Coronary artery (tissue), 2 donors: ENCODE measurements at places on chromosomes 4 and X.

- no peak for DNase-seq
Observed at GRCh38 chr4:32748498-32748897, 2028.3 kb downstream of the PCDH7 start.

DNA sequence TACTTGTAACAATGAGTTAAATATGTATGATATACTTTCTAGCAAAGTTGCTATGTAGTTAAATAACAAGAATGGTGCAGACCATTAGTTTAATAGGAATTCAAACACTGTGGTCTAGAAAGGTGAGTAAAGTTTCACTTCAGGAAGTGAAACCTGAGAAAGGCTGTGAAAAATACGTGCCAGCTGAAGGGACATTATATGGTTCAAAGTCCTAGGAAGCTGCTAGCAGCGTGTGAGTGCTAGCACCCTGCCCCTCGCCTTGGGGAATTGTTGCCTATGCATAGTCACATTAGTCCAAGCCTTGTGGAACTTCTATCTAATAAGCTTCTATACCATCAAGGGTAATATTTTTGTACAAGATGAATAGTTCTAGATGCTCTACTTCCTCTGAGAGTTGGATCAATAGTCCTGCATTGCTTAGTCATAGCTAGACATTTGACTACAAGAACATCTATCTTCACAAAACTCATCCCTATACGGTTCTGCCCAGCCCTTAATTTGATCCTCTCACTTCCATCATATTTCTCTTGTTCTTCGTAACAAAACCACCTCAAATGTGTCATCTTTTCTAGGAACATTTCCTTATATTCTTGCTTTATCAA lies 45.8 kb upstream of the ARSJ start:
- no peak for DNase-seq

DNA sequence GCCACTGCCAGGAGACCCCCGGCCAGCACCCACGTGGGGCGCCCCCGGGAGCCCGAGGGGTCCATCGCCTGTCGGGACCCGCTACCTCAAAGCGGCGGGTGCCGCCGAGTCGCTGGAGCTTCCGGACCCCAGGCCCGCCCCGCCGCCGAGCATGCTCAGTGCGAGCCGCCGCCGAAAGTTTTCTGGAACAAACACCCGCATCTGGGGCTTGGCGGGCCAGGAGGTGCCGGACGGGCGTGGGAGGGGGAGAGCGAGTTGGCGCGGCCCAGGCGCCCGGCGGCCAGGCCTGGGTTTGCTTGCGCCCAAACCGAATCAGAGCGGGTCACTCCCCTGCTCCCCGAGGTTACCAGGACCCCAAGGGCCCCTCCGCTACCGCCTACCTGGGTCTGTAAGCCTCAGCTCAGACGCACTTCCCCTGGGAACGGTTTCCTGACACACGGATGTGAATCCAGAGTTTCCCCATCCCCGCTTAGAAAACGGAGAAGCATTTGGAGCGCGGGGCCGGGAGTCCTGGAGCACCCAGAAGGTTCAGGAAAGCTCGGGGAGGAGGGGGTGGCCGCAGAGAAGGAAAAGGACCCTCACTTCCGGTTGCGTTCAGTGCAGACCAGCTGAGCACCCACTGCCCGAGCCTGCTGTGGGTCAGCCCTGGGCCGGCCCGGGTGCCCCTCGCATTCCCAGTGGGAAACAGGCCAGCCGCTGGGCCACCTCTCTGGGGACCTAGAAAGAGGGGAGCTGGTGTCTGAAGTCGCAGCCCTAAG lies at the start of gene EVC2:
Gene EVC2, minus strand, starts transcription at position 111 of the 758 bp plus-strand sequence. Its CDS starts 46 bp downstream, at position 65.
- peak; percentile 86 for DNase-seq

DNA sequence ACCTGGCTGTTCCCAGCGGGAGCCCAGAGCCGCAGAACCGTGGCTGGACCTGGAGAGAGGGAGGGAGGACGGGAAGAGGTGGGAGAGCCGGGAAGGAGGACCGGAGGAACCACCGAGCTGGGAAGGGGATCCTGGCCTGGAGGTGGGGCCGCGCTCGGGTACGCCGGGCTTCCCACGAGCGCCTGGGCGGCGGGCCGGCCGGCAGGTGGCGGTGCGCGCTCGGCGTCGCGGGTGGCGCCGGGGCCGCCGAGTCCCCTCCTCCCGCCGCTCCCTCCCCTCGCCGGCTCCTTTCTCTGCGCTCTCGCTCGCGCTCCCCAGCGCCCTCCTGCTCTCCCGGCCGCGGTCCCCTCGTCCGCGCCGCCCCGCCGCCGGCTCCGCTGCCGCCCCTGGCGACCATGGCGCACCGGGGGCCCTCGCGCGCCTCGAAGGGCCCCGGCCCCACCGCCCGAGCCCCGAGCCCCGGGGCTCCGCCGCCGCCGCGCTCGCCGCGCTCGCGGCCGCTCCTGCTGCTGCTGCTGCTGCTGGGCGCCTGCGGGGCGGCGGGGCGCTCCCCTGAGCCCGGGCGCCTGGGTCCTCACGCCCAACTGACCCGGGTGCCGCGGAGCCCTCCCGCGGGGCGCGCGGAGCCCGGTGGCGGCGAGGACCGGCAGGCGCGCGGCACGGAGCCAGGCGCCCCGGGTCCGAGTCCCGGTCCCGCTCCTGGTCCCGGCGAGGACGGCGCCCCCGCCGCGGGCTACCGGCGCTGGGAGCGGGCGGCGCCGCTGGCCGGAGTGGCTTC lies at the start of gene SORCS2:
Gene SORCS2, plus strand, starts transcription at position 287 of the 778 bp plus-strand sequence.
- DNase-seq = peak; percentile 72

- DNase-seq = no peak
Observed at GRCh38 chr4:114226968-114227760, 247.7 kb upstream of the ARSJ start.

GRCh38 chr4:141328560-141329173 lies 108.0 kb downstream of the ZNF330 start:
- no peak for DNase-seq

- no peak for DNase-seq
Observed at GRCh38 chr4:10762561-10762960, 78.0 kb upstream of the CLNK start.

DNA sequence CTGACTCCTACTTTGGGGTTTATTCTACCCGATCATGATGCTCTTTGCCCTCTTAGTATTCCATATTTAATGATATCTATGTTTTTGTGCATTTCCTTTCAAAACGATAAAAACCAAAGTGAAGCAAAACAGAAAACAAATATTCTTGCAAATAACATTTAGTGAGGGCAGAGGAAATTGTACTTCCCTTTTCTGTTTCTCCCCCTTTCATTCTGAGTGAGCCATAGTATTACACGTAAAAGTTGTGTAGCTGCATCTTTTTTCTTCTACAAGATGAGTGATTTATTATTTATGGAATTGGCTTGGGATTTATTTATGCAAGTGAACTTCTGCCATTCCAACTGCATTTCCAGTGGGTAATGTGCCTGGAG lies 109.9 kb downstream of the AFF2 start:
- DNase-seq = no peak

DNA sequence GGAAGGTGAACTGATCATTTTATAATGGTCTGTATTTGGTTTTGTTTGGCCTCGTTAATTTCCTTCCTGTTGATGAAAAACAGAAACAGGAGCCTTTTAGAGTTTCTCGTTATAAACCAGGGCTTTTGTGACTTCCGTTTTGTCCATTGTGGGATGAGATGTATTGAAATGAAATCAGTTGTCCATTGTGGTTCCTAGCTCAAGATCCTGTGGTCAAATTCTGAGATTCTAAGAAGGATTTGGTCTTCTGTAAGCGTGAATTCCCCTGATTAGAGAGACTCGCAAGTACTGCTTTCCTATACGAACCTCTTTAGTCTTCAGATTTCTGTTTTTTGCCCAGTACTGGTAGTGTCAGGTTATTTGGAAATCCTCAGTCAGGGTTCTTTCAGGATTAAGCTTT lies 101.7 kb downstream of the RAPGEF2 start:
- DNase-seq = no peak

- no peak for DNase-seq
Observed at GRCh38 chr4:145954924-145955339, 16.3 kb upstream of the ZNF827 start.

DNA sequence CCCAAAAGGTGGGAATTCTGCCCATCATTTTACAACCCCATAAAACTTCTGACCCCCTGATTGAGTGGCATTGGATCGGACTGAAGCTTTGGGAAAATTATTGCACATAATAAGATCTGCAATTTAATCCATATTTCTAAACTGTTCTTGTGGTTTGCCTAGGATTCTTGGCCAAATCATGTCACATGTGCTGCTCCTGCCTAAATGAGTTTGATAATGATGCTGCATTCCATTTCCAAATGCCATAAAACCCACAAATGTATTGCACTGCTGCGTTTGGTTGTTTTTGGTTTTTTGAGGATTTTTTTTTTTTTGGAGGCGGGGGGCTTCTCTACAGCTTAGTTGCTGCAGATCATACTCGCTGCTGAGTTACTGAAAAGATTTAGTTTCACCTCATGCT lies 153.6 kb downstream of the QDPR start:
- DNase-seq = no peak
